ENCODE measurements at places on chromosomes 7 and 10.

- DNase-seq, result no peak
Measured at GRCh38 chr10:126661356-126661755, 9.1 kb downstream of the C10orf90 start.

DNA sequence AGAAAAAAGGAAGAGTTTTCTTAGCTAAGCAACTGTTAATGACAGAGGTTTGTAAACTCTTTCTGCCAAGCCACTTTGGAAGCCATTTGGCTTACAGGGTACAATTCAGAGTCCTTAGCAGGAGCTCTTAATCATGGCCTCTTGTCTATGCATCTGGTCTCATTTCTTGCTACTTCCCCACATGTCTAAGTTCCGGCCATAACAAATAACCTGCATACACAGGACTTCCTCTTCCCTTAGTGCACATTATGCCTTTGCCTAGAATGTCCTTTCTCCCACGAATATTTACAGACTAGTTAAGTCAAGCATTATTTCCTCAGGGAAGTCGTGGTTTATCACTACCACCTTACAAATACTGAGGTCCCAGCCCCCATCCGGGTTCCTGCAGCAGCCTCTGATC is 8.6 kb upstream of the UPF2 start:
- DNase-seq, result peak; percentile 83

- DNase-seq, result no peak
Measured at GRCh38 chr10:19826712-19827111, 10.5 kb downstream of the PLXDC2 start.

DNA sequence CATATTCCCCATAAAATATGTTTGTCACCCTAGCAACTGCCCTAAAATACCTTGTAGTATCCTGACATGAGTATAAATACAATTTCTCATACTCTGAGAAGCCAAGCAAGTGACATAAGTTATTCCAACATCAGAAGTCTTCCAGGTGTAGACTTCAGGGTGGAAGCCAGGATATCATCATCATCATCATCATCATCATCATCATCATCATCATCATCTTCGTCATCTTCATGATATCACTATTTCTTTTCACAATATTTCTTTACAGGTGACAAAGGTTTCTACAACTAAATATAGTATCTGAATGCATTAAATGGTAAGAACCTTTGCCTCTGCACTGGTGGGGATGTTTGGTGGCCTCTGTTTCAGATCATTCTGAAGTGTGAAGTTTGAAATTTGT is 10.0 kb upstream of the GPR141 start:
- DNase-seq, result no peak

DNA sequence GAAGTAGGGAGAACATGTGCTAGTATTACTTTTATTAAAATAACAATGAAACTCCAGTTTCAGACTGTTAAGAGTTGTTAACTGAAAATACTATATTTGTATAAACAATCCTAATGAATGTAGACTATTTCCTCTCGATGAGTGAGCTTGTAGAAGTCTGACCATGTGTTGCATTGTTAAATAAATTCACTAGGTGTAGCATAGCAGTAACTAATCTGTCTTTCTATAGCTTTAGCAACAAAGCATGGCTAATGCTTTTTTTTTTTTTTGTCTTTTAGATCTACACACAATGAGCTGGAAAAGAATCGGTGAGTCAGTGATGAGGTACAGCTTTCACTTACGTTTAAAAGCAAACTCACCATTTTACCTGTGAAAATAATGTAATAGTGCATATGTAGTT is 37.1 kb downstream of the MXI1 start:
- no peak for DNase-seq

GRCh38 chr10:114845978-114846693 is 24.6 kb downstream of the FHIP2A start:
- no peak for DNase-seq

GRCh38 chr7:140342727-140343514 is 55.4 kb downstream of the SLC37A3 start:
- DNase-seq, result peak; percentile 72

GRCh38 chr10:2978111-2978510 is 89.2 kb upstream of the PFKP start:
- peak; percentile 82 for DNase-seq

- no peak for DNase-seq
Measured at GRCh38 chr10:119414081-119414611, 128.4 kb downstream of the RGS10 start.

GRCh38 chr10:31771331-31771831 is 157.2 kb downstream of the ARHGAP12 start:
- no peak for DNase-seq

DNA sequence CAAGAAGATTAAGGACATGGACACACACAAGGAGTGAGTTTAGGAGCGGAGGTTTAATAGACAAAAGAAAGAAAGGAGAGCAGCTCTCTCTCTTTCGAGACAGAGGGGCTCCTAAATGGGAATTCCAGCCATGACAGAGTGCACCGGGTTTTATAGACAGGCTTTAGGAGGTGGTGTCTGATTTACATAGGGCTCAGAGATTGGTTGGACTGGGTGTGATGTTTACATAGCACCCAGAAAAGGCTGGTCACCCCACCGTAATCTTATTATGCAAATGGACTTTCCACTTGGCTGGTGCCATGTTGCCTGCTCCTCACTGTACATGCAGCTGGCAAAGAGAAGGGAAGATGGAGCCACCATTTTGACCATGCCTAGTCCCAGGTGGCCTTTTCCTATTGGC is 28.4 kb upstream of the MRC1 start:
- DNase-seq, result no peak

DNA sequence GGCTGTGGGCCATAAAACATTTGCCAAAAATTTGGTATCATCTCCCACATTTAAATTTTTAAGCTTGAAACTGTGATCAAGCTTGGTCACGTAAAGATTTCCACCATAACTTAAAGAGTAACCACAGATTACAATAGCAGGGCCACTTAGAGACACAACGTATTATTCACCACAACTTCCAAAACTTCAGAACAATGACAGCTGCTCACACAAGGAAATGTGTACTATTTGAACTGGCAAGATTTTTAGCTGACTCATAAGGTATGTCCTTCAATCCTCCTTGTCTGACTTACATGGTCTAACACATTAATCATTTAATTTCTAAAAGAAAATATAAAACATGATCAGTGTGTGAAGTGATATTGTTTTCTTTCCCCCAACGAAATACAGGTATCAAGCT is 234.5 kb downstream of the PARD3 start:
- no peak for DNase-seq

DNA sequence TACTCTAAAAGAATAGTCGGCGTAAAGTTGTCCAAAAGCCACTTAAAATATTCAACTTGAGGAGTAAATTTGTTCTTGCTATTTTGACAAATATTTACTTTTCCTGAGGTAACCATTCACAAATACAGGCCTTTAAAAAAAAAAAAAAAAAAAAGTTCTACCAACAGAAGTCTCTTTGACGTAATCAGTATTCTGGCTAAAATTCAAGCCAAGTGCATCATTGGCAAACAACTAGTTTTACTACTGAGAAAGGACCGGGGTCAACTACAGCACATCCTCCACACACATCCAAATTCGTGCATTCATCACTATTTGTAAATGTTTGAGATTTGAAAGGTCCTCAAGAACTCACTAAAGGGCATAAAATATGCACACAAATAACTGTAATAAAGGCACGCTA is 2.0 kb downstream of the OAT start:
- DNase-seq, result no peak

- no peak for DNase-seq
Measured at GRCh38 chr10:22453948-22454591, 108.8 kb downstream of the SPAG6 start.

DNA sequence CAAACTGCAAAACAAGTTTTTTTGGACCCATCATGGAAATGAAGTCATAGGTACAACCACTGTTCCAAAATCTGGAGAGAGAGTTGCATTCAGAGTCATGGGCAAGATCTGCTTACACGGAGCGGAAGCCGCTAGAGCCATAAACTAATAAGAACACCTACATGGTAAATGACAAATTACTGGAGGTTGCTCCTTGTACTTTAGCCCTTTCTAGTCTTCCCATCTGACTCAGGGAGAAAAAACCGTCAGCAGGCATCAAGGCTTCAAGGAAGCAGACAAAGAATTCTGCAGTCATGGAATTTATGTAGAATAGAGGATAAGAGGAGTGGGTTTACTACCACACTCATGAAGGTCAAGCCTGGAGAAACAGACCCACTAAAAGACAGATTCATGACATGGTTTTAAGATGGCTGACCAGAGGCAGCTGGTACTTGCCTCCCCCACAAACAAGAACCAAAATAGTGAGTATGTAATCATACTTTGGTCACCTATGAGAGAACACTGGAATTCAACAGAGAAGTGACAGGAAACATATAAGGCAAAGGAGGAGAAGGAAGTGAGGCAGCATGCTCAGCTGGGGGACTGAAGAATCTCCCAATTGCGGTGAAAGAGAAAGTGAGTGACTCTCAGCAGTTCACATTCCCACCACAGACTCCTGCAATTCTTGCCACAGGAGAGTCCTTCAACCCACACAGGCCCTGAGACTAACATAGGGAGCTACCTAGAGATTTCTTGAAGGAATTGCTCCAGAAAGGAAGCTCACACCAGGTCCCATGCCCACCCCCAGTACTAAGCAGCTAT is 42.4 kb upstream of the ASAH2 start:
- peak; percentile 28 for DNase-seq

GRCh38 chr10:112363696-112364688 is 9.9 kb upstream of the ACSL5 start:
- DNase-seq, result no peak

DNA sequence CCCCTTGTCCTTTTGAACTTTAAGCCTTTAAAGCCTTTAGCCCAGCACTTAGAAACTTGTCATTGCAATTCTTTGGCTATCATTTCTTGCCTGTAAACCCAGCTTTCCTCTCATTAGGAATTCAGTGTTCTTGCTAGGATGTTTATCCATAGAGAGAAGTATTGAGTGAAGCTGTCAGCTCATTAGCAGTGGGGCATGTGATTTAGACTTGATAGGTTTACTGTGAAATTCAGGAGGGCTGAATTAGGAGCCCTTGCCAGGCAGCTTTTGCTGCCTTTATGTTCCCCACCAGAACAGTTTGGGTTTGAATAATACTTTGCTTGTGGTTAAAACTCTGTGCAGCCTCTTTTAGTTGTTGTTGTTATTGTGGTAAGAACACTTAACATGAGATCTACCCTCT is 39.5 kb downstream of the LHFPL3 start:
- no peak for DNase-seq

DNA sequence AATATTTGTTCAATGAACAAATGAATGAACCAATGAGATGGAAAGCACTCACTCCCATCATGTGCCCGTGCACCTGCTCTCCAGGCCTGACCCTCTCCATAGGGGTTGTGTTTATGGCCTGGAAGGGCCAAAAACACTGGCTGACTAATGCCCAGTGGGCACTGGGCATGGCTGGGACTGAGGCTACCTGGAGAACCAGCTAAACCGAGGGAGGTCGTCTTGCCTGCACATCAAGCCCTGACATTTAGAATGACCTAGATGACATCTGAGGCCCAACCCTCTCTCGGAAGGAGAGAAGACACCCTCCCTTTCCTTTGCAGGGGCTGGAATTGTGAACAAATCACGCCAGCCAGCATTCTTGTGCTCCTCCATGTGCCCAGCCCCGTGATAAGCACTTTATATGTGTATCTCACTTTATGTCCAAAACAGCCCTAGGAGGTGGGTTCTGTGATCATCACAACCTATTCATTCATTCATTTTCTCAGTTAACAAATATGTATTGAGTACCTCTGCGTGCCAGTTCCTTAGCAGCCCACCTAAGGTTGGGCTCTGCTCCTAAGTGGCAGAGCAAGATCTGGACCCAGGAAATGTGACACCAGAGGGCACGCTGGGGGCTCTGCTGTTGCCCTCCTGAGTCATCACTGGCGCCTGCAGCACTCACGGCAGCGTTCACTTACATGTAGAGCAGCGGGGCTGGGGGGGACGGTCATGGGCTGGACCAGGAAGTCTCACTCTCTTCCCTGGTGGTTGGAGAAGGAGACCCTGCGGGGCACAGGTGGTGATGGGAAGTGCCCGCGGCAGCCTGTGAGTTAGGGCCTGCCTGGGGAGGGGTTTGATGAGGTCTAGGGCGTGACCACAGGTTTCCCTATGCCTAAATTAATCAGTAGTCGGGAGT is 52.0 kb downstream of the TSPAN15 start:
- DNase-seq, result no peak

DNA sequence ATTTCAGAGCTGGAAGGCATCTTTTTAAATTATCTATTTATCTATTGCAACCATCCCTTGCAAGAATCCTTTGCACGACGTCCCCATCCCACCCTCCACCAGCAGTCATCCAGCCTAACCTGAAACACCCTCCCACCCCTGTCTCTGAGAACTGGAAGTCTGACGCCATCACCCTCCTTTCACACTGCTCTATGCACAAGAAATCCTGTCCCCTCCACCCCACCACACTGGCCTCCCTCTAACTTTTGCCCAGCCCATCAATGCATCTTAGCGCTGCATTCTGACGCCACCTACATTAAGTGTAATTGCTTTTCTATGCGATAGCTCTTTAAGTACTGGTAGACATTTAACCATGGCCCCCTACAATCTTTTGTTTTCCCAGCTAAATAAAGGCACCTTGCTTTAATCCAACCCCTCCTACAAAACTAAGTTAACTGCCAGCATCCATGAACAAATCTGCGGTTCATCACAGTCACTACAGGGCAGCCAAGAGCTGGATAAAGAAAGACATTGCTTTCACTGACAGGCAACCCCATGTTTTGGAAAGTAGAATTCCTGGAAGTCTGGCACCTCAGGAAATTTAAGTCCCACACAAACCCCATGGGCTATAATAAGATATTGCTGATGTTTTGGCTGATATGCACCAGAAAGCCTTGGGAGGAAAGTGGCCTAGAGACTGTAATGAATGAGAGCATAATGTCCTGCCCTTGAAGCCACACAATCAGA is 128.0 kb downstream of the GLI3 start:
- DNase-seq, result no peak
